ENCODE measurements at places on chromosomes 16 and 17.
A peak's percentile ranks its signal among the peaks of the same experiment; 100 is the strongest.

DNA sequence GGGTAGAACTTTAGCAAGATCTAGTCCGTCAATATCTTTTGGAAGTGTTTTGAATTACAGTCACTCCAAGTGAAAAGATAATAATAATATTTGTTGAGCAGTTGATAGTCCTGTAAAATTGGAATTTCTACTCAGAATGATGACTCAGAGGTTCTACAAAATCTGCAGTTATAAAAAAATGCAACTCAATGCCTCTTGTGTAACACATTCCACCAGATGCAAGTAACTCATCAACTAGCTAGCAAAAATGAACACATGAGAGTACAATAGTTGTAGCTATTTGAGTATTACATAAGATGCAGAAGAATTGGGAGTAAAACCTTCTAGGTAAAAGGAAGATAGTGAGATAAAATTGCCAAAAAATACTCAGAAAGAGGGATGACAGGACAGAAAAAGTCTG, 177.2 kb downstream of the CDH8 start:
- no peak for DNase-seq

- peak; percentile 30 for DNase-seq
These were observed 27.6 kb upstream of the LASP1NB start for GRCh38 chr17:38897671-38898290.

GRCh38 chr16:50548125-50548908, at the start of gene NKD1:
Gene NKD1, plus strand, starts transcription at chr16:50548396. Its CDS starts 158 bp downstream, at chr16:50548554.
- DNase-seq = peak; percentile 68

DNA sequence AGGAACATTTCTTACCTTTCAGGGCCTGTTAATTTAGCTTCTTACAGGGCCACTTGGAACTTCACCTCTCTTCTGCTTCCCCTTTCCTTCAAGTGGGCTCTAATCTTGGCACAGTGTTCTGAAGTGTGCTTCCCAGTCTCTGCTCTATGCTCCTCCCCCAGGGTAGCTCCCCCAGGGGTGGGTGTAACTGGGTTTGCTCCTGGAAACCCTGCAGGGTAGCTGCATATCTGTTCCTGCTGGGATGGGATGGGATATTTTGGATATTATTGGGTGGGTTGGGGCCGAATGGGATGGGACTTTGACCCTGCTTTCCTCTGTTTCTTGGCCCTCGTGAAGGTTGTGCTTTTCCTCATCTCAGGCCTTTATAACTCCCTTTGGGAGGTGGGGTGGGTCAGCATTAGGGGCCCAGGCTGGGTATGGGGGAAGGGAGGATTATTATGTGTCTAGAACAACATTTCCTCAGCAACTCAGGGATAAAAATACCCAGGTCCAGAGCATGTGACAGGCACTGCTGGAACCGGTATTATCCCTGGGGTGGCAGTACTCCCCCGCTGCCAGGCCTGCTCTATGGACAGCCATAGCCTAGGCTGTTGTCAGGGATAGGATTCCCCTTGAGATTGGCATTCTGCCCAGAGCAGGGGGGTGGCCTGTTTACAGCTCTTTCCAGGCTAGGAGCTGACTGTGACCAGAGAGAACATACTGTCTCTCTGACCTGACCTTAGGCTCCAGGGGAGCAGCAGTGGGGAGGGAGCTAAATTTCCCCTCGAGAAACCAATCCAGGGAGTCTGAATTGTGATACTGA, 5.0 kb downstream of the NFE2L1 start:
- DNase-seq = peak; percentile 80

DNA sequence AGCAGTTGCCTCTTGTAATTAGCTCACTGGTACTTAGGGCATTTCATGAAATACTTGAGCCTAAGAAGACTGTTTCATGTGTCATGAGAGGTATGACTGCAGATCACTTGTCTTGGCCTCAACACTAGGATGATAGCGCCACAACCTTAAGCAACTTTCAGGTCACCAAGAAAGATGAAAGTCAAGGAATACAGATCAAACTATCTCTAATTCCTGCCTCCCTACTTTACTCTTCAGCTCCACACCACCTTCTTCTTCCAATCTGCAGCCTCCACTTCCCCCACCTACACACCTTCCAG, 28.0 kb downstream of the GNA13 start:
- no peak for DNase-seq

GRCh38 chr16:4640572-4641305, 16.1 kb downstream of the MGRN1 start:
- DNase-seq = no peak

- peak; percentile 55 for DNase-seq
These were observed 204.9 kb downstream of the PRKCA start for GRCh38 chr17:66507103-66507923.

- no peak for DNase-seq
These were observed 112.2 kb downstream of the VPS53 start for GRCh38 chr17:602436-602835.

GRCh38 chr17:72487731-72488494, 367.1 kb downstream of the SOX9 start:
- DNase-seq = no peak

DNA sequence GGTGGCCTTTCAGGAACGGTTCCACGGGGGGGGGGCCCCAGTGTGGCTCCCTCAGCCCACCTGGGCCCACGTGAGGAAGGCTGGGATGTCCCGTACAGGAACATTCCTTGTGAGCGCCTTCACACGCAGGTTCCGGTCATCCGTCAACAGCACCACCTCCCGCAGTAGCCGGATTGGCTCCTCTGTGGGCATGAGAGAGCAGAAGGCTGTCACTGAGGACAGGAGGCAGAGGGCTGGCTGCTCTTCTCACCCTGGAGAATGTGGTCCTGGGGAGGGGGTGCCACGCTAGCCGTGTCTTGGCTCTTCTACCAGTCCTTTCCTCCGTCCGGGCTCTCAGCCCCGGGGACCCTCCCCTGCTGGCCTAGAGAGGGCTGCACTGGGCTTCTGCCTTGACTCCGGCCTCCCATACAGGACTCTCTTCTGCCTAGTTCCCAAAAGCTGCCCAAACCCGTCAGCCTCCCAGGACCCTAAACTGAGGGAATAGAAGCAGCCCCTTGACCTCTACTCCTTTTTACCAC, 6.6 kb downstream of the HIC1 start:
- no peak for DNase-seq

DNA sequence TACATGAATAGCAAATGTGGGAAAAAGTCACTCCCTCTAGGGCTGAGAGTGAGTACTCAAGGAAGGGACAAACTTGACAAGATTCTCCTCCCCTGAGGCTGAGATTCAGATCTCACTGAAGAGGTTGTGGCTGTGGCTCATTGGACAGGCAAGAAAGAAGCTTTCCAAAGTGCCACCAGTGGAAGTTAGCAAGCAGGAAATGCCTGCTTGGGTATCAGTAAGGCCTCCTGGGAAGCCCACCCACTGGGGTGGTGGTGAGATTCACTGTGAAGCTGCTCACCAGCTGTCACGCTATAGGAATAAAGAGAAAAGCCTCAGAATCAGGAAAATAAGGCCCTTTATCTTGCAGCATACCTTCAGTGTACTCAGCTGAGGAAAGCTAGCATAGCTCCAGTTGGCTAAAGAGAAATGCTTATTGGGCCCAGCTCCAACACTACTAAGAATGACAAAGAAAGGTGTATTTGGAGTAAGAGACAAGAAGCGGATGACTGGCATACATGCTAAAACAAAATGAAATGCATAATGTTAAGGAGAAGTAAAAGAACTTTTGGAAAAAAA, 274.4 kb upstream of the TOM1L1 start:
- DNase-seq = no peak

DNA sequence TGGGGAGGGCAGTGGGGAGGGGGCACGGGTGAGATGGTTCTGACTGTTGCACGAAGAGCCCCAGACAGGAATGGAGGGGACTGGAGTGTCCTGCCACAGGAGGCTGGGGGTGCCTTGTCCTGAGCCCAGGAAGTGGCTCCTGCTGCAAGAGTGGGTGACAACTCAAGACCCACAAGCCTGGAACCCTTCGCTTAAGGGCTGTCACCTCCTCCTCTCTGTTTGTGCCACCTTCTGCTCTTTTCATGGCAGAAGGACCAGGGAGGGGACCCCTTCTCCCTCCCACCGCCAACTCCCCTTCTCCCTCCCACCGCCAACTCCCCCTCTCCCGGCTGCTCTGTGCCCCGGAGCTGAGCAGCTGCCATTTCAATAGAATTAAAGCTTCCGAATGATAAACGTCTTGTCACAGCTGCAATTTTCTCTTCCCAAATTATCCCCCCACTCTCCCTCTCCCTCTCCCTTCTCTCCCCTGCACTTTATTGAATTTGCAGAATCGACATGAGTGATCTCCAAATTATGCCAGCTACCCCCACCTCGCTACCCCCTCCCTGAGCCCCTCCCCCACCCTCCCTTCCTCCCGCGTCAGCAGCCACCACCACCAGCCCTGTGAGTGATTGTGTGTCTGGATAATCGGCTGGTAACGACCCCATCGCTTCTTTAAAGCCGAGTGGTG, 13.7 kb downstream of the GJD3 start:
- DNase-seq = no peak

- DNase-seq = no peak
These were observed 7.9 kb downstream of the SOCS1 start for GRCh38 chr16:11248133-11248532.

DNA sequence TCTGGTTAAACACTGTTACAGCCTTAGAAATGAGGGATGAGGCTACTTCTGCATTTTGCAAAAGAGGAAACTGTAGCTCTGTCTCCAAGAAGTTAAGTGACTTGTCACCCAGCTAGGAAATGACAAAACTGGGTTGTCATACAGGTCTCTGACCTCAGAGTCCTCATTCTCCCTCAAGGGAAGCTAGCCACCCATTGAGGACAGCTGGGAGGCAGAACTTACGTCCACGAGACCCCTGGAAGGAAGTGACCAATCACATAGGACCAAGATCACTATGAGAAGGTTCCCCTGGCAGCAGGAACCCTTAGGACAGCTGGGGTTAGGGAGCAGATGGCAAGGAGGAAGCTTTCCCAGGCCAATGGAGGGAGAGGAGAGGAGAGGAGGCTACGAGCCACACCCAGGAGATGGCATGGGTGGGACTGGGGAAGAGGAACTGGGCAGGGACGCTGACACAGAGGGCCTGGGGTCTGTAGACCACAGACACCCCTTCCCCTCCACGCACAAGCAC, 11.2 kb downstream of the METTL22 start:
- peak; percentile 79 for DNase-seq

GRCh38 chr16:73018821-73019456, 29.0 kb downstream of the ZFHX3 start:
- no peak for DNase-seq

Data from pons (tissue), 1 donor.